ENCODE measurements at places on chromosomes 2 and 18. TPM values are rescaled to one million over a fixed set of nuclear protein-coding genes. Genes with fewer than 3 reads are reported as not detected.

The BARD1 gene
- 13.7 TPM for total RNA-seq

The TSGA10 gene
- total RNA-seq: 3.3 TPM

The TRIM54 gene
- total RNA-seq: not detected

The UGT1A4 gene
- total RNA-seq: not detected

The KLHL14 gene
- total RNA-seq: not detected

The LINC00305 gene
- total RNA-seq: not detected

The TRABD2A gene
- 1.2 TPM for total RNA-seq

The NT5DC4 gene
- not detected for total RNA-seq

The WDR35 gene
- 4.6 TPM for total RNA-seq

The GREB1L gene
- 2.3 TPM for total RNA-seq
